ENCODE measurements at places on chromosomes 12 and 14.

- DNase-seq: no peak
Measured at GRCh38 chr12:50567926-50568325, 63.1 kb downstream of the DIP2B start.

DNA sequence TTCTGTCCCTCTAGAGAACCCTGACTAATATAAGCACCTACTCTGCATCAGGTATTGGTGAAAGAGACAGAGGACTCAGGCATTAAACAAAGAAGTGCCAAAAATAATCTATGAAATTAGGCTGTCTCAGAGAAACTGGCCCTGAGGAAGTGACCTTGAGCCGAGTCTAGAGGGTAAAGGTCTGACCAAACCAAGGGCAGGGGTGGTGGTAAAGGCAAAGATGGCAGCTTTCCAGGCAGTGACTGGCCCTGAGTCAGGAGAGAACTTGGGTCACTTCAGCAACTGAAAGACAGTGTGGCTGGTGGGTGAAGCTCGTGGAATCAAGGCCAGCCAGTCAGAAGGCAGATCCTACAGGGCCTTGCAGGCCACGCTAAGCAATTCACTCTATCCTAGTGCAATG is 30.6 kb downstream of the CDKL1 start:
- DNase-seq: no peak

DNA sequence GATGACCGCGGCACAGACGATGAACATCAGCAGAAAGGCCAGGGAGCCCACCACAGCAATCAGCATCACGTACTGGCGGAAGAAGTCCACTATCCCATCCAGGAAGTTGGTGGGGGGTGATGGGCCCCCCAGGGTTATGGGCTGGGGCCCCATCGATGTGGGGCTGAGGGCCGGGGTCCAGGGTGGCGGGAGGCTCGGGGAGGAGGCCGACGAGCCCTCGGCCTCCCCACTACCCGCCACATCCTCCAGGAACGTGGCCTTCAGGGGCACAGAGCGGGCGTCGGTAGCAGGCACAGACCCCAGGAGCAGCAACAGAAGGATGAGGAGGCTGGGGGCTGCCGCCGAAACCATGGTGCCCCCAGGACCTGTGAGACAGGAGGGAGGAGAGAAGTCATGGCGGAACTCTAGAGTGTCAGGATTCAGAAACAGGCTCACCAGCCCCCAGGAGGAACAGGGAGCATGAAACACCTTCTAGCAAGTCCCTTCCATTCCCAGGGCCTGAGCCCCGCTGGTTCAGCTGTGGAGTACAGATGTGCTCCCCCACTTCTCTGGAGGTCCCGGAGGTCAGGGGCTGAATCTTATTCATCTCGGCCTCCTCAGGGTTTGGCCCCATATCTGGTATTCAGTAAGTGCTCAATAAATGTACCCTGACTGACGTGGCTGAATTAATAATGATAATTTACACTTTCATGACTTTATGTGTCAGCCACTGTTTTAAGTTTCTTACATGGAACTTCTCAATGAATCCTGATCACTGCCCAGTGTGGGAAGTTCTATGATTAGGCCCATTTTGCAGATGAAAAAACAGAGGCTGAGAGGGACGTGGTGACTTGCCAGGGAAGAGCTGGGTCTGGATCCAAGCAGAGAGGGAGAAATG is 5.6 kb downstream of the TMEM119 start:
- DNase-seq: no peak

- no peak for DNase-seq
Measured at GRCh38 chr12:12442548-12443071, 85.7 kb downstream of the BORCS5 start.

Measured in activated CD4-positive, CD25-positive, alpha-beta regulatory T cell treated with anti-CD3 and anti-CD28 coated beads, Interleukin-2, amount 50 U/mL, for 16 hours (primary cell).